ENCODE measurements at places on chromosomes 2 and 18. TPM values are rescaled to one million over a fixed set of nuclear protein-coding genes. Genes with fewer than 3 reads are reported as not detected.

DNA sequence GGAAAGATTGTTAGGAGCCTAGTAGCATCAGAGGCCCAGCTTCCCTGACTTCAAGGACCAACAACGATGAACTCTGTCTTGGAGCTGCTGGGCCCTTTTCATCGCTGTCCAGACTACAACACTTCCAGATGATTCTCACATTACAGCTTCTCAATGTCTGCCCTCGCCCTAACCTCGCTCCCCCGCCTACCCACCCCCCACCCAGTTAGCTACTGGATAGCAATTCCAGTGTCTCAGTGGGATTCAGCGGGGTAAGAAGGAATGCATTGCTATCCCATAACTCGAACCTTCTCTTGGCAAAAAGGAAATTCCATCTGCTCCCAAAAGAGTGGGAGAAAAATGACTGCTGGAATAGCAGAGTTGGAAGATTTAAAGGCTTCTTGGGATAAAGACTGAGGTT is 65.0 kb downstream of the RPL37A start:
- peak overlapping the region; percentile 1 for H3K27ac ChIP-seq
- H3K36me3 ChIP-seq = no peaks in the 10 kb centered on the region
- peaks cover 85% of the 10 kb centered on the region for H3K4me1 ChIP-seq
- no peaks in the 10 kb centered on the region for H3K27me3 ChIP-seq
- DNase-seq = no peak

- H3K27me3 ChIP-seq = peaks cover 16% of the 10 kb centered on the region
- no peak overlapping the region for H3K27ac ChIP-seq
Measured at GRCh38 chr2:126809340-126809739, 89.3 kb upstream of the TEX51 start.

- H3K4me3 ChIP-seq = no peak overlapping the region
- no peaks in the 10 kb centered on the region for H3K4me1 ChIP-seq
- no peak for DNase-seq
- no peaks in the 10 kb centered on the region for H3K36me3 ChIP-seq
- no peak overlapping the region for H3K27ac ChIP-seq
Measured at GRCh38 chr18:71878226-71878625, 665.9 kb downstream of the CBLN2 start.

DNA sequence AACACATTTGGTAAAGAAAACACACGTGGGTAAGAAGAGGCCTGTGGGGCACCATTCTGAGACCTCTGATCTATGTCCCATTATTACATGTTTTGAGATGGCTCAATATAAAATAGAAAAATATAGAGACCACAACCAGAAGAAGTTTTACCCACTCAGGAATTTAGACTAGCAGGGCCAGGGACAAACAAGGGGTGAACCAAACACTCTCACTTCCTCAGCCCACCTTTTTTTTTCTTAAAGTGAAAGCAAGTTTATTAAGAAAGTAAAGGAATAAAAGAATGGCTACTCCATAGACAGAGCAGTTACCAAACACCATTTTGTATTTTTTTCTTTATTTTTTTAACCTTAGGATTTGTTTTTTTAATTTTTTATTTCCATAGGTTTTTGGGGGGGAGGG is 119.0 kb upstream of the REV1 start:
- H3K36me3 ChIP-seq = peaks cover 4% of the 10 kb centered on the region
- DNase-seq = no peak

- DNase-seq = no peak
- H3K36me3 ChIP-seq = no peaks in the 10 kb centered on the region
Measured at GRCh38 chr2:69693059-69693774, 48.7 kb upstream of the ANXA4 start.

DNA sequence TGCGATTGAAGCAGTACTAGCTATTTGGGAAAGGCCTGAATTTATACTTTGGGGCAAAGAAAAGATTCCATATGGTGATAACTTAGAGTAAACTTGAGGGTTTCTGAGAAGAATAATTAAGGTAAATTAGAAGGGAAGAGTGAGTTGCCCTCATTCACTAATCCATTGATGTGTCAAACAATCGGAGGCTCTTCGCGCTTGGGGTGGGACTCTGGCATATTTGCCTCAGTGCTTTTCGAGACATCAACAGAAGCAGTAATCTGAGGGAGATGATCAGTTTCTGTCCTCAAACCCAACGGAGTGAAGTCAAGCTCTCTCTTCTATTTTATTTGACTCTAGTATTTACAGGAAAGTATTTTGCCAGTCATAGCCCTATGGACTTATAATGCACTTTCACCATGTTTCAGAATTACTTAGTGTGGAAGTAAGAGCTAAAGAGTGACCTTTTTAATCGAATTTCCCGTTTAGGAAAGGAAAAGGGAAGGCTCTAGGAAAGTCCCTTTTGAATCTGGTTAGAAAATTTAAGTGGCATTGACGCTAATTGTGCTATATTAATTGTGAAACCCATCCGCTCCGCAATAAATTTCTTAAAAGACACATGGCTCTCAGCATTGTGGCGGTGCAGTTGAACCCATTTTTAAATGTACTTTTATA is 1.3 kb downstream of the RAB10 start:
- peak overlapping the region; percentile 98 for H3K27ac ChIP-seq
- peak overlapping the region; percentile 82 for H3K4me3 ChIP-seq
- no peaks in the 10 kb centered on the region for H3K36me3 ChIP-seq
- H3K4me1 ChIP-seq = peaks cover 41% of the 10 kb centered on the region
- no peak for DNase-seq

DNA sequence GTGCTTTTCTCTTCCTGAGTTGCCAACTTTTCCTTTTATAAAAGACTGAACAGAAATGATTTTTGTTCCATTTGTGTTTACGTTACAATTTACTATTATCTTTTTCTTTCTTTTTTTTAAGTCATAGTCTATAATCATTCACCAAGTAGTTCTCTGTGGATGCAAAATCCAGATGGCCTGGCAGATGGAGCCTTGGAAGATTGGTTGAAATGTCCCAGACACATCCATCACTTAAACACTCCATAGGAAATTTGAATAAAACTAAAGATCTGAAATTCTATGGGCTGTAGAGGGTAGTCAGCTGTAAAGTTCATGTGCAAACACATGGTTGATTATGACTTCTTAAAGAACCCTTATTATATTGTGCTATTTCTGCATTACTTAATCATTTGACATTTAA is 164.8 kb upstream of the DOCK10 start:
- H3K4me3 ChIP-seq = no peak overlapping the region
- no peak for DNase-seq
- H3K27me3 ChIP-seq = no peaks in the 10 kb centered on the region

DNA sequence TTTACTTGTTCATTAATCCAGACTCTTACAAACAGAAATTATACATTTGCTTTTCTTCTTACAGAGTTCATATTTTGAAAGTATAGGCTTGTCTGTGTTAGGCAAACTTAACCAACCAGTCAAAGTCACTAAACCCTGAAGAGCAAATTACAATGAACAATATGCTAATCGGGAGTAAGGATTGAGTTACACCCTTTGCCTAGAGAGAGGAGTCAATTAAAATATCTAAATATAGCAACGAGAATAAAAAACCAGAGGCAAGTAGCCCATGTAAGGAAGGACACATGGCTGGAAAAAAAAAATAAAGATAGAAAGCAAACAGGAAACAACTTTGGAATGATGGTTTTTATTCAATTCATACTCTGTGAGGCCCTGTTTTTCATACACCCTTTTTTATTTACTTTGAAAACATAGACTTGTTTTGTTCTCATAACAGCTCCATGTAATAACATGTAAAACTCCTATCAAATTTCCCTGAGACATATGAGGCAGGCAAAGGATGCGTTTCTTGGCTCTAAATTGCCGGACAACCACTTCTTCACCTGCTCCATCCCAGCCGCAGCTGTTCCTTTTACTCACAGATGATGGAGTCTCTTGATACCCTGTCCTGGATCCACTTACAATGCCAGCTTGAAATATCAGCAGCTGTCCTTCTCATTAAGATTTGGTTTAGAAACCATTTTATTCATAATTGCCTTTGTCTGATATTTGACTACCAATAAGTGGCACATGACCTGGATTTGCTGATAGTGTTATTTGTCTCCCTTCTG is 767.7 kb upstream of the GCFC2 start:
- H3K36me3 ChIP-seq = no peaks in the 10 kb centered on the region
- H3K4me3 ChIP-seq = no peak overlapping the region
- peaks cover 1% of the 10 kb centered on the region for H3K27me3 ChIP-seq
- no peak overlapping the region for H3K27ac ChIP-seq
- no peak for DNase-seq
- no peaks in the 10 kb centered on the region for H3K4me1 ChIP-seq

DNA sequence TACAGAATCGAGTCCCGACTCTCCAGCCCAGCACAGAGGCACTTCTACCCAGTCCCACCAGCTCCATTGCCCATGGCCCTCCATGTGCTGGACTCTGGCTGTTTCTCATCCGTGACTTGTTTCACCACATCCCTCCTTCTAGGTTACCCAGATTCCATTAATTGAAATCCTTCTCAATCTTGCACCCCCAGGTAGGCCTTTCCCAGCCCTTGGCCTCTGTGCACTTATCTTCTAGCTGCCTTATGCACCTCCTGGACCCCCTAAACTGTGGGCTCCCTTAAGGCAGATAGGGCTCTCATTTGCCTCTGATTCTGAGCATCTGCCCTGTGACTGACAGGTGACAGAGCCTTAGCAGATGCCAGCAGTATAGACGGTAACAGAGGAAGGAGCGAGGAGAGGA is 9.2 kb downstream of the MYCN start:
- DNase-seq = no peak
- H3K4me3 ChIP-seq = no peak overlapping the region
- peaks cover 14% of the 10 kb centered on the region for H3K27me3 ChIP-seq
- H3K27ac ChIP-seq = no peak overlapping the region
- H3K36me3 ChIP-seq = no peaks in the 10 kb centered on the region
- H3K4me1 ChIP-seq = no peaks in the 10 kb centered on the region

GRCh38 chr18:79609841-79610281 is 69.7 kb upstream of the CTDP1 start:
- H3K4me3 ChIP-seq = no peak overlapping the region
- H3K36me3 ChIP-seq = no peaks in the 10 kb centered on the region
- DNase-seq = peak; percentile 79
- no peak overlapping the region for H3K27ac ChIP-seq

GRCh38 chr2:200306931-200307723 is 634 bp downstream of the SPATS2L start:
- peaks cover 60% of the 10 kb centered on the region for H3K4me1 ChIP-seq
- no peaks in the 10 kb centered on the region for H3K27me3 ChIP-seq
- peak overlapping the region; percentile 88 for H3K27ac ChIP-seq
- DNase-seq = no peak
- peak overlapping the region; percentile 76 for H3K4me3 ChIP-seq

GRCh38 chr18:8507361-8507760 is 101.9 kb upstream of the RAB12 start:
- no peak overlapping the region for H3K4me3 ChIP-seq
- DNase-seq = no peak
- no peak overlapping the region for H3K27ac ChIP-seq

DNA sequence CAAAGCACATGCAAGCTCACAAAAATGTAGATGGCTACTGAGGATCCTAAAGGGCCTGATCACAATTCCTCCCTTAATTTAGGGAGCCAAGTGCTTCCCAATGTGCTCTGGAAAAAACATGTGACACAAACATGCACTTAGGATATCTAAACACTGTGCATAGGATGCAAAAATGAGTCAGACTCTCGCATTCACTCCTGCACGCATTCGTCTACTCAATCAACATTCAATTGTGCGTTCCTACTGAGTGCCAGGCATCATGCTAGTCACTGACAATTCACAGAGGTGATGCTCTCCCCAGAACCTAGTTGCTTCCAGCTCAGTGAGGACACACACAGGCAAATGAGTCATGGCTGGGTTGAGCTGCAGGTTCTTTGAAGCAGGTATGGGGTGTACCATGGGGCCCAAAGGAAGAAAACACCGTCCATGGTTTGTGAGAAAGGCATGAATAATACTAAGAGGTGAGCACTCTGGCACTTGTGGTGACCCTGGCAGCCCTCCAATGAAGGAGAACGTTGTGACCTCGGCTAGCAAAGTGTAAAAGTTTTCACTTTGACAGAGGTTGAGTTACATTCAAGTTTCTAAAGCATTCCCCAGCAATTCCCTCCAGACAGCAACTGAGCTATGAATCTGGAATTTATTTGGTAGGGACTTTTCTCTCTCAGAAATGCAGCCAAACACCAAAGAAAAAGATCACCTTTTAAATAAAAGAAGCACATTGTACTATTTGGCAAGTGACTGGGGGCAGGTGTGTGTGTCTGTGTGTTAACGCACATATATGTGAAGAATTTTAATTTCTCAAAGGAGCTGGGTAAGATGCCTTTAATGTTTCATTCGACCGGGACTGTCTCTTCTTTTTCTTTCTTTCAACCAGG is 173.3 kb downstream of the ALPK2 start:
- peaks cover 9% of the 10 kb centered on the region for H3K4me1 ChIP-seq
- no peaks in the 10 kb centered on the region for H3K36me3 ChIP-seq
- no peak overlapping the region for H3K27ac ChIP-seq
- H3K4me3 ChIP-seq = no peak overlapping the region
- H3K27me3 ChIP-seq = peaks cover 2% of the 10 kb centered on the region

- H3K4me1 ChIP-seq = peaks cover 24% of the 10 kb centered on the region
- H3K27me3 ChIP-seq = no peaks in the 10 kb centered on the region
- no peaks in the 10 kb centered on the region for H3K36me3 ChIP-seq
- H3K4me3 ChIP-seq = no peak overlapping the region
- H3K27ac ChIP-seq = no peak overlapping the region
- DNase-seq = no peak
Measured at GRCh38 chr2:48691935-48692691, 63.4 kb downstream of the LHCGR start.

- H3K27me3 ChIP-seq = no peaks in the 10 kb centered on the region
- no peaks in the 10 kb centered on the region for H3K4me1 ChIP-seq
- no peak overlapping the region for H3K4me3 ChIP-seq
- peak overlapping the region; percentile 58 for H3K27ac ChIP-seq
Measured at GRCh38 chr2:230205034-230205433, 14.8 kb downstream of the SP110 start.

DNA sequence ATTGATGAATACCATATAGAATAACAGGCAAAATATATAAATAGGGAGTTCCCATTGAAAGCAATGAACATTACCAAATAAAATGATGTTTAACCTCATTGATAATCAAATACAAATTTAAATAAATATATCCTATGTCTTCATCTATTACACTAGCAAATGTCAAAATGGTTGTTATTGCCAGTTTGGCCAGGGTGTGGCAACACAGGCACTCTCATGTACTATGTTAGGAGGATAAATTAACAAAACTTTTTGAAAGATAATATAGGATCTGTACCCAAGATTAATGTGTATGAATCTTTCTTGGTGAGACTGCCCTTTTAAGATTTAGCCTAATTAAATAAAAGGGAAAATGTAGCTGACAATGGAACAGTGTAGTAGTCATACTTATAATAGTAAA is 659.3 kb downstream of the ERBB4 start:
- no peak overlapping the region for H3K27ac ChIP-seq
- no peak for DNase-seq
- peaks cover 3% of the 10 kb centered on the region for H3K4me1 ChIP-seq
- H3K27me3 ChIP-seq = no peaks in the 10 kb centered on the region
- H3K4me3 ChIP-seq = no peak overlapping the region

GRCh38 chr2:67840460-67841068 is 222.2 kb downstream of the C1D start:
- no peaks in the 10 kb centered on the region for H3K27me3 ChIP-seq
- DNase-seq = no peak
- peaks cover 3% of the 10 kb centered on the region for H3K4me1 ChIP-seq
- H3K4me3 ChIP-seq = no peak overlapping the region

Gene UGT1A10
- total RNA-seq = not detected

Gene FEV
- total RNA-seq = not detected

Gene FRZB
- total RNA-seq = 13.8 TPM

Gene TIMM21
- total RNA-seq = 23.8 TPM

Gene ITGA4
- 23.0 TPM for total RNA-seq

Gene CCL20
- 0.45 TPM for total RNA-seq

Gene MAP2
- 12.2 TPM for total RNA-seq

Gene EEF1B2
- 436 TPM for total RNA-seq

Gene BMP10
- not detected for total RNA-seq

Gene HMSD
- not detected for total RNA-seq

Gene CELF4
- 0.22 TPM for total RNA-seq

Gene TWIST2
- 2.4 TPM for total RNA-seq

Gene CCDC85A
- total RNA-seq = 0.51 TPM

Gene SLC8A1
- 50.4 TPM for total RNA-seq

Gene CD28
- total RNA-seq = 0.05 TPM
